ENCODE measurements at places on chromosomes 13 and 19. TPM values are rescaled to one million over a fixed set of nuclear protein-coding genes. Genes with fewer than 3 reads are reported as not detected.

The NOTCH3 gene
- total RNA-seq = 19.4 TPM

The DPF1 gene
- 47.0 TPM for total RNA-seq

The PNPLA6 gene
- 57.9 TPM for total RNA-seq

The RDH8 gene
- not detected for total RNA-seq

The CKM gene
- not detected for total RNA-seq

The KMT2B gene
- 11.6 TPM for total RNA-seq

The LYPD3 gene
- total RNA-seq = not detected

The UQCRFS1 gene
- total RNA-seq = 22.2 TPM

The PSG2 gene
- total RNA-seq = not detected

The PEAK3 gene
- not detected for total RNA-seq

The SCGB2B2 gene
- total RNA-seq = 1.3 TPM
